Erythroblast (primary cell): ENCODE measurements at places on chromosomes 7 and 10.

- peak; percentile 86 for DNase-seq
These were observed at the start of gene ALOX5 for GRCh38 chr10:45373576-45374349. TSS of gene ALOX5 (plus strand) at chr10:45374216. CDS start at chr10:45374280, 64 bp downstream.

DNA sequence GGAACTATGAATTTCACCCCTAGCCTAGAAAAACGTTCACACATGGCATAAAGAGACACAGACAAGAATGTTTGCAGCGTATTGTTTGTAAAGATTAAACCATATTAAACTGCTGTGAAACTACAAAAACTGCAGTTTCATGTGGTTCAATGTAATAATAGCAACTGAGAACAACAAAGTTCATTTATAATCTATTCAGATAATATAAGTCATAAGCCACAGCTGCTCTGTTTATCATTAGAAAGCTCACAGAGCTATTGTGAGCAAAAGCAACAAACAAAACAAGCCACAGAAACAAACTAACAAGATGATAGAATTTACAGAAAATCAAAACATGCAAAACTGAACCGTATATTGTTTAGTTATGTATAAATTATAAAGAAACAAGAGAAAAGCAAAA is 113.5 kb downstream of the AHR start:
- DNase-seq, result no peak

GRCh38 chr7:135862586-135863340 is 114.2 kb upstream of the FAM180A start:
- no peak for DNase-seq

DNA sequence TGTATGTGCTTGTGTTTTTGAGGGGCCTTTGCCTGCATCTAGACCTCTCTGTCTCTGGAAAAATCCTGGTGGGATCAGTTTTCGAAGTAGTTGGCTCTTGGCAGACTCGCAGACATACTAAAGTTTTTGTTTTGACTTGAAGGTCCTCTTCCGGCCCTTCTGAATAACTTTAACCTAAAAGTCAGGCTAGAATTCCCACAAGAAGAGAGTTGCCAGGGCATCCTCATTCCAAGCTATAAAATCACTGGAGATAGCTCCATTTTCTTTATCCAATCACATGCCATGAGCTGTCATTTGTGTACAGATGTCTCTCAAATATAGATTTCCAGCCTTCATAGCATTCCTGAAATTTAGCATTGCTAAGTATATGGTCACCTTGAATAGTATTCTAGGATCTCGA is 967.8 kb downstream of the LRMDA start:
- no peak for DNase-seq

DNA sequence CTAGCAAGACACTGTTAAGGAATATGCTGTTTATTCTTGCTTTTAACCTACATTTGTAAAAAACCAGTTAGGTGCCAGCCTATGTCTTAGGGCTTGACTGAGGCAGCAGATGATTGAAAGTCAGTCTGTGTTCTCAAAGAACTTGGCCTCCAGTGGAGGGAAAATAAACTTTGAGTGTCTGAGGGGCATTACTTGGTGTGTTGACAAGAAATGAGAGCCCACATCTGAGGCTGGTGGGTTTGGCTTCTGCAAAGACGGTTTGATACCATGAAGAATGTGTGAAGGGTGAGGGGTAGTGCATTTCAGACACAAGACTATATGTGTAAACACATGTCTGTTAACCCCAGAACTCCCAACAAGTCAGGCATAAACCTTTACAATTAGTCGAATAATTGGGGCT is 28.5 kb downstream of the CCSER2 start:
- no peak for DNase-seq

- no peak for DNase-seq
These were observed 38.3 kb downstream of the TSPAN15 start for GRCh38 chr10:69489506-69490090.

- DNase-seq, result no peak
These were observed 1.5 kb downstream of the IFIT1 start for GRCh38 chr10:89393898-89394297.

GRCh38 chr10:123463181-123463580 is 203.0 kb upstream of the GPR26 start:
- DNase-seq, result no peak

GRCh38 chr7:76364198-76364584 is 5.4 kb upstream of the YWHAG start:
- no peak for DNase-seq

- no peak for DNase-seq
These were observed 6.9 kb downstream of the FAM241B start for GRCh38 chr10:69636626-69637605.

- no peak for DNase-seq
These were observed 125.9 kb upstream of the FZD8 start for GRCh38 chr10:35768011-35768410.

DNA sequence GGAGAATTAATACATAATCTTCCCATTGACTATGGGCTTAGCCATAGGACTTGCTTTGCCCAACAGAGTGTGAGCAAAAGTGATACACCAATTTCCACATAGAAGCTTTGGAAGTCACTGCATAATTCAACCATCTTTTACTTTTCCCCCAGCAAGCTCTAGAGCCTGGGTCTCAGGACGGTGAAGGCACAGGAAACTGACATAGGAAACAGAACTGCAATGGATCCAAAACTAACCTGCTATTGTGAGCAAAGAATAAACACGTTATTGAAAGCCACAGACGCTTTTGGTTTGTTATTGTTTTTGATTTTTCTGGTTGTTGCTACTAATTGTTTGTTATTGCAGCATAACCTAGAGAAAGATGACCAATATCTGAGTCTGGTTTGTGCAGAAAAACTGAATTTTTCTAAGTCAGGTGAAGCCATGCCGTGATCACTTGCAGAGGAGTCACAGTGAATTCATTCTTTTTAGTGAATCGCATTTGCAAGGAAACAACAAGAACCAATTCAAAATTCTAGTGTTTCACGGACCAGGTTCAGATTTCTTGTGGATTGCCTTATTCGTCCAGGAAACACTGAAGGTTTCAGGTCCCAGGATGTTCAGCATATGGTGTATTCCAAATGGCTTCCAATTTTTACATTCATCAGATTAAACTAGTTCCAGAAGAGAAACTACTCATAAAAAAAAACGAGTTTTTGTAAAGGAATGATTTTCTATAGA is 52.8 kb downstream of the CUBN start:
- no peak for DNase-seq

DNA sequence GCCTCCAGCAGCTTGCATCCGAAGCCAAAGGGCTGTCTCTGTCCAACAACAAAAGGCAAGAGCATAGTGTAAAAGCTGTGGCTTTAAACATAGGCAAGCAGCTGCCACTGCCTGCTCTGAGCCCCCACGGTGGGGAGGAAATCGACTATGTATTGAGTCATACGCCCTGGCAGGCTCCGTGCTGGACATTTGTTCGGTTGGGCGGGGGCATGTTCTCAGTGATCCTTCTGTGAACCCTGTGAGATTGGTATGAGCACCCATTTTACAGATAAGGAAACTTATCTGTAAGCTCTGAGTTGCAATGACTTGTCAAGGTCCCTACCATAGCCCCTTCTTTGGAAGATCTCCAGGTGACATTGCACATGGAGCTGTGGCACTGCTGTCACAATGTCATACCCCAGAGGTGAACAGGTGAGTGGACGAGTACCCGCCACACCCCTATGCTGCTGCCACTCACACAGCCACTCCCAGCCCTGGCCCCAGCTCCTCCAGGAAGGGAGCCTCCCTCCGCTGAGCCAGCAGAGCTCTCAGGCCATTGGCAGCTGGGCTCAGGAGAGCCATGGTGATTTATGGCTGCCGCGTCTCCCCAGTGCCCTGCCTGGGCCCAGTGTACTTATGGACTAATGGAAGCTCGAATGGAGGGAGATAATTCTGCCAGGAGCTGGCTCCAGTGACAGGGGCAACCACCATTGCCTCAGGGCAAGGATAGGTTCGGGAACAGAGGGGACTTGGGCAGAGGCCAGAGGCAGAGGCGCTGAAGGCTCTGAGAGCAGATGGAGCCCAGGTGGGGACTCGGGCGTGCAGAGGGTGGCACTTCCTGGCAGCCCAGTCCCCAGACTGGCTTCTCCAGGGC is 43.7 kb downstream of the UNC5B start:
- DNase-seq, result no peak

DNA sequence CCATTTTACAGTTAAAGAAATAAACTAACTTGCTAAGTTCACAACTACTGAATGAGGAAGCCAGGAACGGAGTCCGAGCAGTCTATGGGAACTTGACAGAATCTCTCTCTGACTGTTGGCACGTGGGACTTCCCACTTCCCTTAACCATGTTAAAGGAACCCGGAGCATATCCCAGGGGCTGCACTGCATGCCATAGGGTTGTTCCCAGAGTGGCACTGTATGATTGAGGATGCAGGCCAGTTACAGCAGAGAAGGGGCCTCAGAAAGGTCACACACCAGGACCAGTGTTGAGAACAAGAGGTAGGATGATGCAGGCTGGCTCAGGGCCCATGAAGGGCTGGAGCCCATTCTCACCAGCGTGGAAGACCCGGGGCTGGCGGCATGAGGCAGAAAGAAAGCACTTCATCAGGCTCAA is 201.8 kb downstream of the NSUN6 start:
- DNase-seq, result no peak

- DNase-seq, result no peak
These were observed 24.9 kb downstream of the PRLHR start for GRCh38 chr10:118570591-118570990.

DNA sequence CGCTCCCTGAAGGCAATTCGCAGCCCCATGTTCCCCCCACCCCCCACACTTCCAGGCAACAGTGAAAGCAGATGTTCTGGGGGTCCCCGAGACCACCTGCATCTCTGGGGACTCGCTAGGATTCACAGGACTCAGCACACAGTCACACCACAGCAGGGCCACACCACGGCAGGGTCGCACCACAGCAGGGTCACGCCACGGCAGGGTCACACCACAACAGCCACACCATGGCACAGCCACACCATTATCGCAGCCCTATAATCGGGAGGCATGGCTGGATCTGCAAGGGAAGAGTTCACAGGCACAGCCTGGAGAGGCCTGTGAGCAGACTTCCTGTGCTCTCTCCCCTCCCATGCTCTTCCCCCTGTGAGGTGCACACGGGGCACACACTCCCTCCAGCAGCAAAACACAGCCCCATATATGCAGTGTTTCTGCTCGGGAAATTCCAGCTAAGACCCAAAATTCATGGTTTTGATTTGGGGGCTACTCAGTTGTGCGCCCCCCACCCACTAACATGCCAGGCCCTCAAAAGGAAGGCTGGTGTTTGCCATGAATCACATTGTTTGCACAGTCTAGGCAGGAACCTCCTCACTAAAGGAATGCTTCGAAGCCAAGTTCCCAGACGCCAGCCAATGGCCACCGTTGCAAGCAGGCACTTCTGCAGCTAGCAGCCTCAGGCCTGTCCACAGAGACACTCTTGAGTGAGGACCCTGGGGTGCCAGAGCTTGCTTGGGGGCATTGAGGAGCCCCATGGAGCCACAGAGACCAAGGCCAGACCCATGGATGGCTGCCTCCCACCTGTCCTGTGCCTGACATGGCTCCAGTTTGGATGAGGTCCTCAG is 7.0 kb upstream of the DPYSL4 start:
- DNase-seq, result no peak

DNA sequence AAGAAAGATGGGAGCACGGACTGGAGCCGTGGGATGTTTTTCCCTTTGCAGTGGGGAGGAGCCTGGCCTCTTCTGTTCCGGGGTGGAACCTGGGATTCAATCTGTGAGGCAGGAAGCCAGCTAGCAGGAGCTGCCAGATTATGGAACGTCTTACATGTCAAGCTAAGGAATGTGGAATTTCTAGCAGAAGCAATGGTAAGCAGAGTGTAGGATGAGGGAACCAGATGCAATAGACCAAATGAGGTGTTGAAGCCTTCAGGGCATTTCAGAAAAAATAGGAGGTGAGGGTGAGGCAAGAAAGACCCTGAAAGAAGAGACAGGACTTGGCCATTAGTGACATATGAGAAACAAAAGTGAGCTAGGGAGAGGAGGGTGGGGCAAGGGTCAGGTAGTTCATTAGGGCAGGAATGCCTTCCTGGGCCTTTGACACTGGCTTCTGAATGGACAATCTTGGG is 105.5 kb downstream of the CHN2 start:
- DNase-seq, result no peak

GRCh38 chr10:43622038-43622437 is 15.8 kb downstream of the ZNF485 start:
- no peak for DNase-seq

DNA sequence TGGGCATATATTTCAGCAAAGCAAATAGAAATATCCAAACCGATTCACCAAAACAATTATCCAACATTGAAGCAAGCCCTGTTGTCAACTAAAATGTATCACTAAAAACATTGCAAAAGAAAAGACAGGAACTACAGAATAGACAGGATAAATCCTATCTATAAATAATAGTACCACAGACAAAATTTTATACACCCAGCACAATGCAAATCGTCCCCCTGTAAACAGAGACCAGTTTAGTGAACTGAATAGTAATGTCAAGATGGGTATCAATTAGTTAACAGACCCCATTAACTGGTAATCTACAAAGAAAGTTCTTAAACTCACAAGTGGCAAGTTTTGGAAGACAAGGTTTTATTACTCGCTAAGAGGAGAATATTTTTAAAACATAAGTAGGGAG is 4.0 kb downstream of the ZC3HAV1 start:
- no peak for DNase-seq

DNA sequence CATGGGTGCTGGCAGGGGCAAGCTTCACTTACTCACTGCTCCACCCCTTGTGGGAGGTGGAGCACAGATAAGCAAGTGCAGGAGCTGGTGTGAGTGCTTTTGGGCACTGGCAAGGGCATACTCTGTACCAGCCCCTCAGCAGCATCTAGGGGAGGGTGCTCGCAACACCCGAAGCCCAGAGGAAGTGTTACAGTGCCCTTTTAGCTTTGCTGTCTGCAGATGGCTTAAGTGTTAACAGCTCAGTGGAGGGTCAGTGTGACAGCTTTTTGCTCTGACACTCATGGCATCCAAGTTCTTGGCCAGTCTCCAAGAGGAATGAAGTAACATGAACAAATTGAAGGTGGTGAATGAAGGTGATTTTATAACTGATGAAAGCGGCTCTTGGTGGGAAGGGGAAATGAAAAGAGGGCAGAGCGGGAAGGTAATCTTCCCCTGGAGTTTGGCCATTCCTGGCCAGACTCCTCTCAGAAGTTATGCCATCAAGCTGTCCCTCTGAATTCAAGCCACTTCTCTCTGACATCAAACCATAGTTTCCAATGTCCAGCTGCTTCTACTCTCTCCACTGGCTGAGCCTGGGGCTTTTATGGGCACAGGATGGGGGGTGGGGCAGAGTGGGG is 862.5 kb downstream of the KCNMA1 start:
- DNase-seq, result no peak

DNA sequence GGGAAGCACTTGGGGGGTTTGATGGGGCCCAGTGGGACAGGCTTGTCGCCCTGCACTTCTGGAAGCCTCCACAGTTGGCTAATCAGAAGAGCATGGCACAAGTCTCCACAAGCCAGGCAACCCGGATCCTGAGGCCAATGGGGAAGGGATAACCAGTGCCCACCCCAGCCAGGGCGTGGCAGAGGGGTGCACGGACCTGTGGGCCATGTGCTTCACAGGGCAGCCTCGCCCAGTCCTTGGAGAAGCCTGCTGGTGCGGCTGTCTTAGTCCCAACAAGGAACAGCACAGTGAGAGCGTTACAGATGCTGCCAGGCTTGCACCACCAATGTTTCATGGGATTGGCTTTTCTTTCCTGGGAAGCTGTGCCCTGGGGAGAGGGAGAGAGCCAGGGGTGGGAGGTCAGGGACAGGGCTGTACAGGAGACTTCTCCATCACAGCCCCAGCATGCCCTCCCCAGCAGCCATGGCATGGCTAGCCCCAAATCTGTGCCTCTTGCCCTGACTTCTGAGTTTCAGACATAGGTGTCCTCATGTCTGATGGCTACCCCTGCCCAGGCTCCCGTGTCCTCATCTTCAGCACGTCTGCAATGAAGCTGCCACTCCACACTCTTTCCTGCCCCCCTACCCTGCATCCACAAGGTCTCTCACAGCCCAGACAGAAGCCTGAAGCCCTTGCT is 116.0 kb downstream of the PTPN20 start:
- DNase-seq, result no peak
